ENCODE measurements at places on chromosomes 1 and 21. TPM values are rescaled to one million over a fixed set of nuclear protein-coding genes. Genes with fewer than 3 reads are reported as not detected.

- DNase-seq = peak; percentile 45
These were observed 595 bp downstream of the AK2 start for GRCh38 chr1:33036051-33036525.

Gene SELE
- total RNA-seq = not detected

DNA sequence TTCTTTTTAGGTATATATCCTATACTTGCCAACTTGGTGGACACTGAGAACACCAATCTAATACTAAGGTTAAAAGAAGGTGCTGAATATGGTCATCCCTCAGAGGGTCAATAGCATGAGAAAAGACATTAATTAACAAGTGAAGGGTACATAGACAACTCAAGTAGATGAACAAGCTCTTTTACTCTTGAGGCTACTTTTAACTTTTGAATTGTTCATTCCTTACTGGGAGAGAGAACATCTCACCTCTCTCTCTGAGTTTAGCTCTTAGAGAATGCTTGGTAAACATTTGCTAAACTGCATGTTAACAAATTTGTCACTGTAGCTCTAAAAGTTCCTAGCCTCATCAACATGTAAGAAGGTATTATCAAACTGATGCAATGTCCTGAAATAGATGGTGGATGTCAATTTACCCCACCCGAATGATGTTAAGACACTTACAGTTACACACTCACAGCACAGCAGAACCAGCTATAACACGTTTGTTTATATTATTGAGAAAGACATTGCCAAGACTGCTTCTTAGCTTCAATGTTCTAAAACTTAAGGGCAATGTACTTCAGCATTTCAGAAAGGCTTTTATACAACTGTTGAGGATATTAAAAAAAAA, 35.9 kb downstream of the HEATR1 start:
- no peak for DNase-seq

Gene IL6R
- 17.5 TPM for total RNA-seq

GRCh38 chr1:15391366-15391765, 18.3 kb upstream of the EFHD2 start:
- no peak for DNase-seq

All from Caki2 (cell line).